Smooth muscle cell of trachea (primary cell): ENCODE measurements at places on chromosomes 5 and 9. TPM values are rescaled to one million over a fixed set of nuclear protein-coding genes. Genes with fewer than 3 reads are reported as not detected.

Gene SH3RF2
- 1.0 and 1.2 TPM in 2 replicates for total RNA-seq

Gene CTNNAL1
- total RNA-seq: 60.0 and 146 TPM in 2 replicates

Gene TAF11L7
- not detected in 2 replicates for total RNA-seq

Gene STING1
- 58.9 and 67.6 TPM in 2 replicates for total RNA-seq

Gene CRAT
- 63.4 and 90.5 TPM in 2 replicates for total RNA-seq

Gene PCDHGA12
- total RNA-seq: 26.0 and 35.4 TPM in 2 replicates

Gene ARL10
- total RNA-seq: 12.1 and 16.3 TPM in 2 replicates

Gene MYMK
- total RNA-seq: not detected in 2 replicates

Gene ACO1
- 68.4 and 109 TPM in 2 replicates for total RNA-seq

Gene KIAA0825
- 4.0 and 5.5 TPM in 2 replicates for total RNA-seq

Gene PTGDS
- 2.8 and 36.7 TPM in 2 replicates for total RNA-seq

Gene QRFP
- total RNA-seq: not detected in 2 replicates

Gene EIF4E1B
- total RNA-seq: not detected in 2 replicates

Gene PHF24
- total RNA-seq: under 0.01 TPM in 1 of 2 replicates, not detected in the other

Gene RCL1
- total RNA-seq: 8.4 and 14.1 TPM in 2 replicates

Gene CER1
- total RNA-seq: not detected in 2 replicates

Gene ADCY2
- total RNA-seq: 0.15 and 0.66 TPM in 2 replicates

Gene PCDHGB6
- total RNA-seq: 5.1 and 6.5 TPM in 2 replicates

Gene CMYA5
- 6.0 and 11.2 TPM in 2 replicates for total RNA-seq

Gene DND1
- 0.17 and 0.29 TPM in 2 replicates for total RNA-seq

Gene C7
- 0.15 and 0.83 TPM in 2 replicates for total RNA-seq

Gene ANKRD31
- under 0.01 and 0.29 TPM in 2 replicates for total RNA-seq

Gene WNT8A
- total RNA-seq: not detected in 2 replicates

Gene DNM1
- total RNA-seq: 83.0 and 86.0 TPM in 2 replicates

Gene OTP
- not detected in 2 replicates for total RNA-seq

Gene SPINK7
- not detected in 2 replicates for total RNA-seq

Gene DMRT2
- total RNA-seq: 0.17 TPM in 1 of 2 replicates, not detected in the other

Gene TAF7
- total RNA-seq: 70.8 and 74.8 TPM in 2 replicates

Gene MYORG
- total RNA-seq: 1.2 and 1.9 TPM in 2 replicates

Gene GMCL2
- under 0.01 TPM in 1 of 2 replicates, not detected in the other for total RNA-seq

Gene RNF180
- 0.83 and 2.0 TPM in 2 replicates for total RNA-seq

Gene FBXW5
- total RNA-seq: 143 and 239 TPM in 2 replicates

Gene CCNJL
- 0.15 and 0.17 TPM in 2 replicates for total RNA-seq

Gene PIP5K1B
- total RNA-seq: not detected in 2 replicates

Gene SAXO1
- total RNA-seq: under 0.01 and 0.17 TPM in 2 replicates

Gene DRD1
- under 0.01 TPM in 1 of 2 replicates, not detected in the other for total RNA-seq

Gene C5orf52
- not detected in 2 replicates for total RNA-seq

Gene DMGDH
- total RNA-seq: 2.5 and 5.1 TPM in 2 replicates

Gene BTF3
- 205 and 243 TPM in 2 replicates for total RNA-seq

Gene IL3
- not detected in 2 replicates for total RNA-seq

Gene CATSPER3
- total RNA-seq: 0.17 TPM in 1 of 2 replicates, not detected in the other

Gene CRHBP
- total RNA-seq: under 0.01 and 3.5 TPM in 2 replicates

Gene FGF1
- total RNA-seq: 2.6 and 5.1 TPM in 2 replicates

Gene VCAN
- total RNA-seq: 384 and 399 TPM in 2 replicates

Gene PRRX2
- 44.4 and 50.0 TPM in 2 replicates for total RNA-seq

Gene ARSB
- total RNA-seq: 14.0 and 17.4 TPM in 2 replicates

Gene DMRT3
- total RNA-seq: not detected in 2 replicates

Gene CNTLN
- 11.1 and 23.4 TPM in 2 replicates for total RNA-seq

Gene ORM2
- not detected in 2 replicates for total RNA-seq

Gene FKBP15
- total RNA-seq: 24.7 and 25.6 TPM in 2 replicates

Gene FOXD4L6
- total RNA-seq: not detected in 2 replicates

Gene INSL6
- total RNA-seq: not detected in 2 replicates

Gene AIF1L
- 3.1 and 6.8 TPM in 2 replicates for total RNA-seq
